ENCODE measurements at places on chromosomes 6 and 20.

DNA sequence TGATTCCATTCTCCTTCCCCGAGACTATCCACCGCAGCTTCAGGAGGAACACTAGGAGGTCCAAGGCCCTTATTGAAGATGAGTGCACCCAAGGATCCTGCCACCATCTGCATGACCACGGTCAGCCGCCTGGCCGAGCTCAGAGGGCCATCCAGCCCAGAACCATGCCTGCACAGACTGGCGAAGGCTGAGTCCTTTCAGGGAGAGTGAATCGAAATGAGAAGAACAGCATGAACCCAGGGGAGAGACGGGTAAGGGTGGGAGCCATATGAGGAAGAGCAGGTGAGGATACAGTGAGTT lies 26.3 kb downstream of the SERPINB6 start:
- no peak for DNase-seq

DNA sequence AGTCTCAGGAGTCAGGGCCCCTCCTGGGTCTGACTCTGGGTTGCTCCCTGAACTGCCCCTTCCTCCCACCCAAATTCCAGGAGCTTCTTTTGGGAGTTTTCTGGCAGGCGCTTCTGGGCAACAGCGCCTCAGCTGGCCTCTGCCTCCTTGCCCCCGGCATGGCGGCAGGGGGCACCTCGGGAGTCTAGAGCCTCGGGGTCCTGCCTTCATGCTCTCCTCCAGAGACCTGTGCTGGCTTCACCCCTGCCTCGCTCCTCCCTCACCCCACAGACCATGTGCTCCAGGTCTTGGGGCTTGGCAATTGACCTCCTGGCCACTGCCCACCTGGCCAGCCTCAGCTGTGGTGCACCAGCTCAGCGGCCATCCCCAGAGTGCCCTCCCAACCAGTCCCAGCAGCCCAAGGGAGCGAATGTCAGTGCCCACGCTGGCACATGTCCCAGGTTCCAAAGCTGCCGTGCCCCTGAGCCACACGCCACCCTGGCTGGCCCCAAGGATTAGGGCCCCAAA lies 43.4 kb downstream of the SRC start:
- no peak for DNase-seq

- DNase-seq, result no peak
These were observed 999 bp upstream of the EHMT2 start for GRCh38 chr6:31898383-31899011.

GRCh38 chr6:4155848-4156466 lies 20.6 kb upstream of the ECI2 start:
- DNase-seq, result peak; percentile 53

GRCh38 chr20:10322073-10323012 lies 103.7 kb downstream of the SNAP25 start:
- DNase-seq, result no peak

DNA sequence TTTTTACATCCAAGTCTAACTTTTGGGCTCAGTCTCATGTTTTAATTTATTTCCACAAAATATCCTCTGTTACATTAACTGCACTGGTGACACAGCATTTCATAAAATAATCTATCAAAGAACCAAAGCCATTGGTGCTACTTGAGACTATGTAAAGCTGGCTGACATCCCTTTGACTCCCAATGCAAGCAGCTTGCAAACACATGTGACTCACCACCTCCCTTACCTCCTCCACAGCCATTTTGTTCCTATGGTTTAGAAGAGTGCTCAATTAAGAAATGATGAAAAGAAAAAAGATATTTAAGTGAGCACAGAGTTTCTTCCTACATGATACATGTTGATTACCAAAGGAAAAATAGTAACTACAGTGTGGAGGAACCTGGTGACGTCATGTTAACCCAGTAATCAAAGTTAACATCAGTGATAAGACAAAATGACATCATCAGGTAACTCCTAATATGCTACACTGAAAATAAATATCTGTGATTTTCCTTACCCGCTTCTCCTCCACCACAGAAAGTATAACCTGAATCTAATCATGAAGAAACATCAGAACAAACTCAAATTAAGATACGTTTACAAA lies 53.3 kb upstream of the LGSN start:
- no peak for DNase-seq

DNA sequence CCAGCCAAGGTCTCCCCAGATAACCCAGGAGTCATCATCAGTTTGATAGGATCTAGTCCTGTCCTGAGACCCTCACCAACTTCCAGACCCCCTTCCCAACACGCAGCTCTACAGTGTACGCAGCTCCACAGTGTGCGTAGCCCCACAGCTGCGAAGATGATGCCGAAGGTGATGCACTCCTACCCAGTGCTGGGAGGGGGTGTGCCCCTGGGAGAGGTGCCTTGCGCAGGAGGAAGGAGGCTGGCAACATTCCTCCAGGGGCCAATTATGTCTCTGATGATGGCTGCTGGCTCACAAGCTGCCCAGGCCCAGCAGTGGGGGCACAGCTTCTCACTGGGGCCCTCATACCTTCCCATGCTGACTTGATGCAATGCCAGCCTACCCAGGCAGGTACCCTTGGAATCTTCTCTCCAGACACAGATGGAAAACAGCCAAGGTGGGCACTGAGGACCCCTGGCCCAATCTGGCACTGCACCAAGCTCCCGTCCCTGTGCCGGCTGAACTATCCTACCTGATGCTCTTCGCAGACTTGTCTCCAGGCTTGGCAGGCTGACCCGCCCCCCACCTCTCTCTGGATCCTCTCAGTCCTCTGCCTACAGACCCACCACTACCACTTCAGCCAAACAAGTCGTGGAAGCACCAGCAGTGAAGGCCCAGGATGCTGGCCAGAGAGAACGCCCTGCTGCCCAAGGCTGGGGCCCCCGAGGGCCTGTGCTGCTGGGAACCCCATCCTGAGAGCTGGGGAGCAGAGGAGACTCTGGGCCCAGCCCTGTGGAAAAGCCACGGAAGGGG lies 1.4 kb downstream of the ZNF512B start:
- DNase-seq, result no peak

DNA sequence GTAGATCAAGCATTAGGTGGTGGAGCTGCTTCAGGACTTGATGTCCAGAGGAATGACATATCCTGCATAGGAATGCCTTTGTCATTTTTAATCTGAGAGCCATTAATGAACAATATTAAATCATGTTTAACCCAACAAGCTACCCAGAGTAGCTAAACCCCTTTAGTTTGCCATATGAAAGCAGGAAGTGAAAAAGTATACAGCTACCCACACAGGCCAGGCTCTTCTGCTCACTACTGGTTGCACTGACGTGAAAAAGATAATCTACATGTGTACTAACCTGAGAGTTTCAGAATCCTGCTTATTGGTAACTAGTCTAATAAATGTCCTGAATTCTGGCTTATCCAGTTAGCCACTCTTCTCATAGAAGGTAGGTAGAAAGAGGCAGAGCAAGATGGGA lies 19.9 kb downstream of the GLYATL3 start:
- DNase-seq, result no peak

GRCh38 chr6:148857798-148858390 lies 111.1 kb downstream of the UST start:
- peak; percentile 72 for DNase-seq

DNA sequence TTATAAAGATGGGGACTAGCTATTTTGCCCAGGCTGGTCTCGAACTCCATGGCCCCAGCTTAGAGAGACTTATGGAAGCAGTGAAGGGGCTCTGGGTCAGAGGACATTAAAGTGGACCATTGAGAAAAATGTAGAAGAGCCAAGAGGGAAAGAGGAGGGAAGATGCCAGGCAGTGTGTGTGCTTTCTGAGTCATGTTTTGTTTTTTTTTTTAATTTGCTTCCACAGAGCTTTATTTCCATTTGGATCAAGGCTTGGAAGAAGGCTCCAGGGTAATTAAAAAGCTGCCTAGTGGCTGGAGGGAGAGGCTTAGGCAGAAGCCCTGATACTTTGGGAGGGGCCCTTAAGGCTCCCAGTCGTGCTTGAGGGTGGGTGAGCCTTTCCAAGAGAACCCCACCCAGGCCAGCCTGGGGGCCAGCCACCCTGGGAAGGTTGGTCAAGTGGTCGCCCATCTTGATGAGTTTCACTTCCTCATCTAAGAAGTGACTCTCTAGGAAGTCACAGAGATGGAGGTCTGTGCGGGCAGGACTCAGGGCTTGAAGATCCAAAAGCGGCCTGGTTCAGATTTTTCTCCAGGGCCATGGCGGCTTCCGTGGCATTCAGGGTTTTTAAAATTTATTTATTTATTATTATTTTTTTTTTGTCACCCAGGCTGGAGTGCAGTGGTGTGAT lies 3.0 kb upstream of the ZNF335 start:
- no peak for DNase-seq

DNA sequence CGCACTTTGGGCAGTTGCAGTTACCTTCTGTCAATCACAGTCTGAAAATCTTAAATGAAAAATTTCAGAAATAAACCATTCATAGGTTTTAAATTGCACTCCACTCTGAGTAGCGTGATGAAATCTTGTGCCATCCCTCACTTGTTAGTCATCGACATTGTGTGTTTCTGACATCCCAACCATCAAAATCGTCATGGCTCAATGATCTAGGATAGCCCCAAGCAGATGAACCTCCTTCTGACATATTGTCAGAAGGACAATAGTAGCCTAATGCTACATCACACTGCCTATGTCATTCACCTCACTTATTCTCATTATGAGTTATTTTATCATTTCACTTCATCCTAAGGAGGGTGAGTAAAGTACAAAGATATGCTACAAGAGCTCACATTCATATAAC lies 284.8 kb downstream of the PTPRK start:
- peak; percentile 6 for DNase-seq

DNA sequence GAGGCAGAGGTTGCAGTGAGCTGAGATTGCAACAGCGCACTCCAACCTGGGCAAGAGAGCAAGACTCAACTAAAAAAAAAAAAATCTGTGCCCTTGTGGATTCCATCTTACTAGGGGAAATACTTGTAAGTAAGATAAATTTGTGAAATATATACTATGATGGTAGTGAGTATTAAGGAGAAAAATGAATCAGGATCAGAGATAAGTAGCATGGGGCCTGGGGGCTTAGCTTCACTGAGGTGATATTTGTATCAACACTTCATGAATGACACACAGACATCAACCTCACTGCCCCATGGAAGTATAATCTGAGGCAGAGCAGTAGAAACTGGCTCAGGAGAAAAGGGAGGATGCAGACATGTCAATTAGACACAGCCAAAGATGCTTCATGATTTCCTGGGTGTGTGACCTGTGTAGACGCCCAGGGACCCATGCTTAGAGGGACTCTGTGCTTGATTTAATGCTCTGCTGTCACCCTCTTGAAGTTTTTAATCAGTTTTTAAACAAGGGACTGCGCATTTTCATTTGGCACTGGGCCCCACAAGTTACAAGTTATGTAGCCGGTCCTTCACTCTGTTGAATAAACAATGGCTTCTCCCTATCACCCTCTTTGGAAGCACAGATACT lies 41.9 kb downstream of the PCNA start:
- no peak for DNase-seq

- DNase-seq, result peak; percentile 73
These were observed 6.1 kb downstream of the TRIM10 start for GRCh38 chr6:30154709-30155519.

DNA sequence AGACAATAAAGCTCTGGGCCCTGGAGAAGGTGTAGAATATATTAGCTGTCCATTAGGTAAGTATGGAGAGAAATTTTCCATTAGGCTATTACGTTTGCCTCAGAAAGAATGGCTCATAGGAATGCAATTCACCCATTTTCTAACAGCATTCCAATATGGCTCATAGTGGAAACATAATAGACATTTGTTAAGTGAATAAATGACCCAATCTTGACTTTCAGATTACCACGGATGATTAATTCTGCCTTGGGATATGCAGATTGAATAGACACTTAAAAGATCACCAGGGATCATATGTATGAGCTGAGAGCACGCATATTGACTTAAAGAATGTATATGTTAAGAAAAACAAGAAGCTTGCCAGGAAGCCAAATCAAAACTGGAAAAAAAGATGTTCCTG lies 209.1 kb upstream of the CDYL start:
- DNase-seq, result no peak

All from skeletal muscle cell (primary cell).